Fibroblast of skin of left biceps (primary cell): ENCODE measurements at places on chromosomes 16 and 17.

DNA sequence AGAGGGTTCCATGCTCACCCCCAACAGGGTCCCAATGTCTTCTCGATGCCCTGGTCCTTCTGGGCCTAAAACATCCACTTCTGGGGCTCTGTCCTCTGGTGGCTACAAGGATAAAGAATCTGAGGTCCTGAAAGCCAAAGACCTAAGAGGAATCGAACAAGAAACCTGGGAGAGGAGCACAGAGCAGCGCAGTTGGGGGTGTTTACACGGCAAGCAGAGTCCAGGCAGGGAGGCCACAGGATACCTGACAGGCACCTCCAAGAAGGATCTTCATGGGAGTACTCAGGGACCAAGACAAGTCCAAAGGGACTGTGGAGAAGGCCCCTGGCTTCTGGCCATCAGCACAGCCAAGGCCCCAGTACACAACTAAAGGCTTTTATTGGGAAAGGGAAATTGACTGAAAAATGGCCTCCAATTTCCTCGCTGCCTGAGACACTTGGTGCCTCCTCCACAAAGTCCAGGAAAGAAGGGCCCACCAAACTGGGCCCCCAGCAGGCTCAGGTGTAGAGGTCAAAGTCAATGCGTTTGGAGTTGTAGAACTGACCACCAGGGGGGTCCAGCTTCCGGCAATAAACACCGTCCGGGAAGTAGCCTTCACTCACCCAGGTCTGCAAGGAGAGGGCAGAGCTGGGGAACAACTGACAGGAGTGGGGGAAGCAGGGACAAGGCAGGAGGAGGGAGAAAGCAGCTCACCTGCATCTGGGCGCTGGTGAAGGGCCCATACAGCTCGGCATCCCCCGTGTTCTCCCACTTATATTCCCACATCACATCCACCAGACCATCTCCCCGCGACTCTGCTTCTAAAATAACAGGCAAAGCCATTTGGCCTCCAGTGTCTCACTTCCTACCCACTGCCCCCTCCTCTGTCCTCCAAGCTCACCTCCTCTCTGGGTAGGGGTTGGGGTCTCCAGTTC, 2.4 kb downstream of the CD2BP2 start:
- no peak for DNase-seq

- DNase-seq = no peak
Measured at GRCh38 chr17:72726936-72727335, 365.6 kb downstream of the SLC39A11 start.

GRCh38 chr16:70770626-70771552, 30.1 kb downstream of the VAC14 start:
- no peak for DNase-seq

- no peak for DNase-seq
Measured at GRCh38 chr16:66523861-66524354, 26.0 kb downstream of the TK2 start.

GRCh38 chr17:9982159-9982558, 77.1 kb upstream of the RCVRN start:
- no peak for DNase-seq
